Uterus (tissue), 4 donors: ENCODE measurements at places on chromosomes 6 and 20. TPM values are rescaled to one million over a fixed set of nuclear protein-coding genes. Genes with fewer than 3 reads are reported as not detected.

Gene BHLHE23
- not detected for total RNA-seq

Gene NFS1
- total RNA-seq: 35.4 TPM

Gene STX16
- 56.9 TPM for total RNA-seq

Gene DLL1
- total RNA-seq: 19.7 TPM

Gene TDRD6
- total RNA-seq: 1.2 TPM

Gene ULBP2
- total RNA-seq: 0.21 TPM

Gene BEND6
- total RNA-seq: 10.2 TPM
